ENCODE measurements at places on chromosomes 16 and 17. TPM values are rescaled to one million over a fixed set of nuclear protein-coding genes. Genes with fewer than 3 reads are reported as not detected.

The CCDC78 gene
- total RNA-seq, result not detected

- DNase-seq, result peak; percentile 73
Observed at GRCh38 chr17:62703261-62703775, 75.8 kb downstream of the MRC2 start.

- DNase-seq, result no peak
Observed at GRCh38 chr17:8884336-8884990, 17.0 kb upstream of the PIK3R6 start.

GRCh38 chr17:79930877-79931816 is 91.9 kb upstream of the CBX4 start:
- no peak for DNase-seq

- DNase-seq, result no peak
Observed at GRCh38 chr17:49738456-49739163, 25.3 kb downstream of the FAM117A start.

- DNase-seq, result peak; percentile 63
Observed at GRCh38 chr17:18248300-18248731, 10.2 kb downstream of the FLII start.

The FKBP10 gene
- 90.7 TPM for total RNA-seq

DNA sequence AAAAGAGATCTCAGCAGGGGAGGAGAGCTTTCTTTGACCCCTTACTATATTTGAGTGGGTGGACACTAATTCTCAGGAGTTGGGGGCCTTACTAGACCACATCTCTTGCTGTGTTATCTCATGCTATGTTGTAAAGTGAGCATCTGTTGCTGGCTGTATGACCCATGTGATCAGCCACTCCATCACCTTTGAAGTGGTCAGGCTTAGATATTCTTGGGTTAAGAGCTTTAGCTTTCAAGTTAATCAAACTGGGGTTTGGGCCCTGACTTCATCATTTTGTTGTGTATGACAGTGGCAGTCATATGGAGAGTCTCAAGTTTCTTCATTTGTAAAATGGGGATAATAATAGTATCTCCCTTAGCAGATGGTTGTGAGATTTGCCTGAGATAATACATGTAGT is 201.1 kb downstream of the FTO start:
- DNase-seq, result no peak

- no peak for DNase-seq
Observed at GRCh38 chr17:32903774-32904673, 23.9 kb upstream of the TMEM98 start.

DNA sequence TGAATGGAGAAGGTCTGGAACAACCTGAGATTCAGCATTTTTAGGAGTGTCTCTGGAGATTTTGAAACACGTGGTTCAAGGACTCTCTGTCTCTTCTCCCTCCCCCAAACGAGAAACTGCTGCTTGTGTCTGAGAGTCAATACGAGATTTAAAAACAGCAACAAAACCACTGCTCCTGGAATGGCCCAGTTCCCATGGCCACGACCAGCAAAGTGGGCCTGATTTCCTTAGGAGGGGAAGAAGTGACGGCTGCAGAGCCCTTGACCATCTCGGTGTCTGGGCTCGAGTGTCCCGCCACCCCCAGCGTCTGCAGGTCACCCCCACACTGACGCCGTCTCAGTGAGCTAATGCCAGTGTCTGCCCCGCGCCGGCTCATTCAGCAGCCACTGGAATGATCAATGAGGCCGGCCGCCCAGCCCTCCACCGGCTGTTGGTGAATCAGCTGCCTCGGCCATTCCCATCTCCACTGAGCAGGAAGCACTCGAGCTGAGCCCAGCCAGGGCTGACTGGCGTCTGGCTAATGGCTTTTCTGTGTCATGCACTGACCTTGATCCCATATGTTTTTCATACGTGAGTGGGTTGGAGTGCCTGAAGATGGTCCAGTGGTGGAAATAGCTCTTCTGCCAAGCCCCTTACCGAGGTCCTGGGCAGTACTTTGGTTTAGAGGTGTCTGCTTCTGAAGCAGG is 151.8 kb downstream of the PITPNC1 start:
- peak; percentile 21 for DNase-seq

The XAF1 gene
- total RNA-seq, result 33.0 TPM

DNA sequence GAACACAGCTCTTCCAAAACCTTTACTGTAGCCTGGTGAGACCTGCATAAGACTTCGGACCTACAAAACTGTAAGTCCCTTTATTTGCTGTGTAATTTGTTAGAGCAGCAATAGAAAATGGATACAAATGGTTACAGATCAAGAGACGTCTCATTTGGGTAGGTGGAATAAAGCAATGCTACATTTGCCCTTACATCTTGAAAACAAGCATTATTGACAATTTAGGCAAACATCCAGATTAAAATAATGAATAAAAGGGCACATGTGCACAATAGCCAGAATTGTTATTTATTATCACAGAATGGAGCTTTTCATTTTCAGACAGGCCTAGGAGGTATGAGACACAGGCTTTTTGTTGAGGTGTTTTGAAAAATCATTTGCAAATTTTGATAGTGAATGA is 222.2 kb upstream of the CPHXL start:
- no peak for DNase-seq

The LRRC46 gene
- total RNA-seq, result 0.35 TPM

The CACNG4 gene
- 2.3 TPM for total RNA-seq

GRCh38 chr16:87715658-87716057 is 50.1 kb downstream of the KLHDC4 start:
- no peak for DNase-seq

- DNase-seq, result no peak
Observed at GRCh38 chr16:31480851-31481536, 1.9 kb upstream of the SLC5A2 start.

GRCh38 chr16:50594308-50595260 is 46.4 kb downstream of the NKD1 start:
- DNase-seq, result no peak

- DNase-seq, result no peak
Observed at GRCh38 chr16:5845046-5845445, 747.5 kb upstream of the EEF2KMT start.

- DNase-seq, result no peak
Observed at GRCh38 chr16:2598723-2599122, 60.9 kb downstream of the PDPK1 start.

DNA sequence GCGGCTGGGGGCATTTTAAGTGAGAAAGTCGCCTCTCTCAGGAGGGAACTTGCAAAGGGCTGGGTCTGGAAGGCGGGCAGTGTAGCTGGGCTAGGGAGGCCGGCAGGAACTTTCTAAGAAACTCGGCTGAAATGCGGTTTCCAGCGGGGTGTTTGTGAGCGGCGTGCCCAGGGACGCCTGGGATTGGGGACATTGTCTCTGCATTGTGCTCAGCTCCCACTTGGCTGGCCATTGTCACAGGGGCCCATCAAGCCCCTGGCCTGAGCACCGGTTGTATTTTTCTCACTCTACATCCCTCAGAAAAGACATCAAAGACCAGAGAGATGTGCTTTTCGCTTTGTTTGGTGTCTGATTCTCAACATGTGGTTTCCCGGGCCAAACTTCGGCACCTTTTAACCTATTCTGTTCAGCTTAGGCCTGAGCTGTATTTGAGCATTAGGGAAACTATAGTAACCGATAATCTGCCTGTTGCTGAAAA is 291.1 kb upstream of the IRX3 start:
- DNase-seq, result no peak

- DNase-seq, result peak; percentile 34
Observed at GRCh38 chr17:48597778-48598631, 4.4 kb upstream of the HOXB5 start.

The DNAI2 gene
- total RNA-seq, result not detected

DNA sequence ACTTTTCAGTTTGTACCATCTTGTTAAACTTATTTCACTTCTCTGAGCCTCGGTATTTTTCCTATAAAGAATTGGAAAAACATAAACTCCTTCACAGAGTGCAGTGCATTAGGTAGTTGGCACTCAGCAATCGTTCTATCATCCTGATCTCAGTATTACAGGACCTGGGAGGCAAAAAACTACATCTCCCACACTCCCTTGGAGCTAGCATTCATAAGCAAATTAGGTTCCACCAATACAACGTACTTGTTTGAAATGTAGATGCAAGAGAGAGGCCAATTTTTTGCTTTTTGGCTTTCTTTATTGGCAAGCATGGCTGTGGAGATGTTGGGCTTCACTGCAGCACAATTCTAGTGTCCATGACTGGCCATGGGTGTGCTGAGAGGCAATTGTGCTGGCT is 285.2 kb downstream of the CA10 start:
- DNase-seq, result no peak

- DNase-seq, result no peak
Observed at GRCh38 chr16:10745841-10746240, 2.2 kb downstream of the NUBP1 start.

- DNase-seq, result no peak
Observed at GRCh38 chr16:11892761-11893160, 23.0 kb downstream of the GSPT1 start.

The PLEKHG4 gene
- total RNA-seq, result 6.7 TPM

GRCh38 chr16:57354311-57354710 is 4.3 kb upstream of the CCL22 start:
- no peak for DNase-seq

The ASIC2 gene
- total RNA-seq, result not detected

GRCh38 chr17:4710693-4711634 is 532 bp downstream of the ARRB2 start:
- no peak for DNase-seq

The LIMD2 gene
- total RNA-seq, result 27.8 TPM

DNA sequence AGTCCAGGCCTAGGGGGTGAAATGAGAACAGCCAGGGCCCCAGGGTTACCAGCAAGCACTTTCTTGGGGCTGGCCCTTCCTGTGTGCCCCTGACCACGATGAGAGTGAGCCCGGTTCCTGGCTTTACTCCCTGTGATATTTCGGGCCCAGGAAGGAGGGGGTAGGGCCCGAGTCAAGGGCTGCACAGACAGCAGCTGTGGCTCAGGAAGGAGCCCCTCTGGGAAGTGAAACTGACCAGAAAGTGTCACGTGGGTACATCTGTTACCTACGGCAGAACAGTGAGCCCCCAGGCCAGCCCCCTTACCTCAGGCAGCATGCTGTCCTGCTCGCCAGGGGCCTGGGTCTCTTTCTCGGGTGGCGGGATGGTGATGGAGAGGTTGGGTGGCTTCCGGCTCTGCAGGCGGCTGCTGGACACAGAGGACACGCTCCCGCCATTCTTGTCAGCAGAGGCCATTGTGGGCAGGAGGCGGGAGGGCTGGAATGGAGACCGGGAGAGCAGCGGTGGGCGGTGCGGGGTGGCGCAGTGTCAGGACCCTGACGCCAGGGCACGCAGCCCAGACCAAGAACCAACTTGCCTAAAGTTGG is 13.8 kb downstream of the AANAT start:
- no peak for DNase-seq

DNA sequence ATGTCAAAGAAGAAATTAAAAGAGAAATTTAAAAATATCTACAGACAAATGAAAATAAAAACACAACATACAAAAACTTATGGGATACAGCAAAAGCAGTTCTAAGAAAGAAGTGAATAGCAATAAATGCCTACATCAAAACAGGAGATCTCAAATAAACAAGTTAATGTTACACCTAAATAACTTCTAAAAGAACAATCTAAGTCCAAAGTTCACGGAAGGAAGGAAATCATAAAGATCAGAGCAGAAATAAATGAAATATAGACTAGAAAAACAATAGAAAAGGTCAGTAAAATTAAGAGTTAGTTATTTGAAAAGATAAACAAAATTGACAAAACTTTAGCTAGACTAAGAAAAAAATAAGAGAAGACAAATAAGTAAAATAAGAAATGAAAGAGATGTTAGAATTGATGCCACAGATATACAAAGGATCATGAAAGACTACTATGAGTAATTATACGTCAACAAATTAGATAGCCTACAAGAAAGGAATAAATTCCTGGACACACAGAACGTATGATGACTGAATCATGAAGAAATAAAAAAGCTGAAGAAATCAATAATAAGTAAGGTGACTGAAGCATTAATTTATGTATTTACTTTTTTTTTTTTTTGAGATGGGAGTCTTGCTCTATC is 100.4 kb downstream of the CEP112 start:
- DNase-seq, result no peak

DNA sequence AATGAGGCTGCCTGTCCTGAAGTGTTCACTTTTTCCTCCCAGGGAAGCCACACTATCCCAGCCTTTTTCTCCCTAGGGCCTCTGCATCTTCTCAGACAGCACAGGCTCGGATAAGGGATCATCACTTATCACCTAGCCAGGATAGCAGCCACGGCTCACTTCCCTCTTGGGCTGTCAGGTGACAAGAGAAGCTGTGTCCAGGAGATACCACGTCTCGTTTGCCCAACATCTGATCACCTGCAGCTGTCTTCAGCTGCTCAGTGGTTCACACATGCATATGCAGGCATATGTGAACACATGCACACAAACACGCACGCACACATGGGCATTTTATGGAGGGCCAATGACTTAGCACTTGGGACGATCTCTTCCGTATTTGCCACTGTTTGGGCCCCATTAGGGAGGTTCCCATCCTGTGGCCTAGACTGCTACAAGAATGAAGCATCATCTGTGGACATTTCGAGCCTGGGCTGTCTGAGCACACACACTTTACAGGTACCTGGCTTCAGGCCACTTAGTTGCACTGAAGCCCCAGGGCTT is 32.4 kb upstream of the ADORA2B start:
- no peak for DNase-seq

DNA sequence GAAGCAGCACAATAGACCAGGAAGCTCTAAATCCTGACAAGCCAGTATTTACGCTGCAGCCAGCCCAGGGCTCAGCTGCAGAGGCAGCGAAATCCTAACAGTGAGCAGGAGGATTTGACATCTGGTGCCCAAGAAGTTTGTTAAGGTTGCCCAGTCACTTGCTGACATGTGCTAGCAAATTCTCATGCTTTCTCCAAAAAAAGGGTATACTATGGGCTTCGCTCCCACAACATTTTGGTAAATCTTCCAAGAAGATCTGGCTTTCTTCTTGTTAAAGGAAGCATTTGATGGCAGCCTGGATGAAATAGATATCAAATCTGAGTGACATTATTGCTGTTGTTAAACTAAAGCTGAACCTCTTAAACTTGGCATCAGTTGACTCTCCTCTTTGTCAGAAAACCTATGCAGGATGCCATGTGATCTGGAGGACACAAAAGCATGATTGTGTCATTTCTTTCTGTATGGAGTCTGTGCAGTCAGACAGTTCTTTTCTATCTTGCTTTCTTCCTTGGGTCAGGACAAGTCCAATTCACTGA is 949.7 kb upstream of the RBFOX1 start:
- DNase-seq, result no peak

- peak; percentile 60 for DNase-seq
Observed at GRCh38 chr17:40480501-40481003, 20.9 kb downstream of the TNS4 start.

- no peak for DNase-seq
Observed at GRCh38 chr17:70655176-70655958, 486.0 kb downstream of the KCNJ2 start.
